Kidney capillary endothelial cell (primary cell): ENCODE measurements at places on chromosomes 7 and 10.

- DNase-seq = no peak
These were observed 52.0 kb upstream of the GRB10 start for GRCh38 chr7:50834679-50835078.

DNA sequence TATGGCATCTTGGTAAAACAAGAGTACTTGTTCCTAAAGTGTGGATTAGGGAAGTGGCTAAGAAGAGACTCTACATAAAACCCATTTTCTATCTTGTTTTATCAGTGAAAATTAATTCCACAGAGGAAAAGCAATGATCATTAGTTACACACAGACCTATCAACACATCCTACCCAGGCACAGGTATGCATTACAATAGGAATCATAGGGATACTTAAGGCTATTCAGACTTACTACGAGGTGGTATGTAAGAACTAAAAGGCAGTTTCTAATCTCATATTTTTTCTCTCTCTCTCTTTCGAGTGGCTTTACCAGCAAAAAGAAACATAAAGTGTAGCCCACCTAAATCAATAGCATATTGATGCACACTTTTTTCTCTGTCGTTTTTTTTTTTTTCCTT lies 166.3 kb upstream of the FEZF1 start:
- DNase-seq = no peak

GRCh38 chr7:131895541-131896164 lies 339.2 kb upstream of the PODXL start:
- DNase-seq = peak; percentile 92

DNA sequence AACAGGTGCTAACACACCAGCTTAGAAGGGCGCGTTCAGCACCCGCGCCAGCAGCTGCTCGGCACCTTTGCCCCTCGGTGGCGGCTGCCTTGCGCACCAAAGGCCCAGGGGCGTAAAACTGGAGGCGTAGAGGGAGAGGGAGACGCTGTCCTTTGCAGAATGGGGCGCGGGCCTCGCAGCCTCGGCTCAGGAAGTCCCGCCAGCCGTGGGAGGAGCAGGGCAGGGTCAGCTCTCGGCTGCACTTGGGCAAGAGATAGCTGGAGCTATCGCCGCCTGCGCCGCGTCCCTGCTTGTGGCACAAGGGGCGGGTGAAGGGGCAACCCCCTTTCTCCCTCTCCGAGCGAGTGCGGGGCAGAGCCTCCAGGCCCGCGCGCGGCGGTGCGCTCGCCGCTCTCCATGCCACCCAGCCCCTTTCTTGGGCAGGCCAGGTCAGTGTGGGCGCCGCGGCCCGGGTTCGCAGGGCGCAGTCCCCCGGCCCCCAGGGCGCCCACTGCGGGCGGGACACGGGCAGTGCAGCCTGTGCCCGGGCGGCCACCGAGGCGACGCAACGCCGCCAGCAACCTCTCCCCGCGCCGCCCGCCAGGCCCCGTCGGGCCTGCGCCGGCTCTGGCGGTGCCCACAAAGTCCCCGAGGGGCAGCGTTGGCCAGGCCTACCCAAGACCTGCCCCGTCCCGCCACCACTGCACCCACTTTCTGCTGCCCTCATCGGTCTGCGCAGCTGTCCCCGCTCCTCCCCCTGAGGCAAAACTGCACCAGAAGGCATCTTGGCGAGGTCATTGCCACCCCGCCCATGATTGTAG lies 4.1 kb downstream of the NEUROD6 start:
- no peak for DNase-seq

- DNase-seq = no peak
These were observed 762.7 kb upstream of the PHF14 start for GRCh38 chr7:10211016-10211415.

GRCh38 chr7:121339082-121339481 lies 10.3 kb downstream of the WNT16 start:
- DNase-seq = no peak

- DNase-seq = no peak
These were observed at the start of gene TRIL for GRCh38 chr7:28958235-28958979. Gene TRIL (minus strand): TSS chr7:28958330. CDS start chr7:28958046, 284 bp downstream.

DNA sequence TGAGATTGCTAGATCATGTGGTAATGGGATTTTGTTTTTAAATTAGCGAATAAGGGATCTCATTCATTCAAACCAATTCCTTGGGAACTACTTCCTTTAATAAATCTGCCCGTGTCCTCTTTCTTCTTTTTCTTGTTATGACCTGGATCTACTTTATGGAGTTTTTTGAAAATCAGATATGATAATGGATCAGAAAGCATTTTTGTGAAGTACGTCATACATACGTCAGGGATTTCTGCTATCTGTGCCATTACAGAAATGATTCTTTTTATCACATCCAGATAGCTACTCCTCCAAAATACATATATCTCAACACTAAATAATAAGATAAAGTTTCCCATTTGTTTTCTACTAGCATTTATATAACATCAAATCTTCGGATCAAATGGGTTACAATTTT lies 40.2 kb upstream of the STK17A start:
- no peak for DNase-seq

GRCh38 chr10:12846718-12847117 lies 154.8 kb downstream of the CCDC3 start:
- no peak for DNase-seq

- DNase-seq = no peak
These were observed 348.2 kb downstream of the SDK1 start for GRCh38 chr7:3649250-3649649.

- no peak for DNase-seq
These were observed 71.9 kb upstream of the AMPH start for GRCh38 chr7:38703093-38703492.
